ENCODE measurements at places on chromosomes 1 and 21.
A peak's percentile ranks its signal among the peaks of the same experiment; 100 is the strongest.

DNA sequence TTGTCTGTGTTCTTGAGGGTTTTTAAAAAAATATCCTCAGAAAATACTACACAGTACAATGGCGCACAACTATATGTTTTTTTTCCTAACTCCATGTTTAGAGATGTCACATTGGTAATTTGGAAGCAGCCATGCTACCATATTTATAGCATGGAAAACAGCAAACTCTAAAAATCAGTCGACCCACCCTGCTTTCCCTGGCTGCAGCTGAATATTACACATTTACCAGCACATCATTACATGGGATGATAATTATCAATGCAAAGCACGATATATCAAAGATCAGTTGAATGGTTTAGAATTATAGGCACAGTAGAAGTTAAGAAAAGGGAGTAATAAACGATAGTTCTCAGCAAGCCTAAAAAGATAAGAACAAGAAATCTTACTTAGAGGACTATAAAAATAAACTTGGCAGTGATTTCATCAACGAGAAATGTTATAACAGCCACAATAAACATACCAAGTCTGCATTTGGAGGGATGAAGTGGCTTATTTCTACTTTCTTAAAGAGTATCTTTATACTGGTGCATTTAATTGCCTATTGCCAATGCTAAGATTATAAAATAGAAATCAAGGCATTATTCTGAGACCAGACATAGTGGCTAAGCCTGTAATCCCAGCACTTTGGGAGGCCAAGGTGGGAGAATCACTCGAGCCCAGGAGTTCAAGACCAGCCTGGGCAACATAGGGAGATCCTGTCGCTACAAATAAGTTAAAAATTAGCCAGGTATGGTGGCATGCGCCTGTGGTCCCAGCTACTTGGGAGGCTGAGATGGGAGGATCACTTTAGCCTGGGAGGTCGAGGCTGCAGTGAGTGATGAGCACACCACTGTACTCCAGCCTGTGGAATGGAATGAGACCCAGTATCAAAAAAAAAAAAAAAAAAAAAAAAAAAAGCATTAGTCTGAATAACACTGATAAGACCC is 43.4 kb downstream of the WDR64 start:
- no peak for DNase-seq

DNA sequence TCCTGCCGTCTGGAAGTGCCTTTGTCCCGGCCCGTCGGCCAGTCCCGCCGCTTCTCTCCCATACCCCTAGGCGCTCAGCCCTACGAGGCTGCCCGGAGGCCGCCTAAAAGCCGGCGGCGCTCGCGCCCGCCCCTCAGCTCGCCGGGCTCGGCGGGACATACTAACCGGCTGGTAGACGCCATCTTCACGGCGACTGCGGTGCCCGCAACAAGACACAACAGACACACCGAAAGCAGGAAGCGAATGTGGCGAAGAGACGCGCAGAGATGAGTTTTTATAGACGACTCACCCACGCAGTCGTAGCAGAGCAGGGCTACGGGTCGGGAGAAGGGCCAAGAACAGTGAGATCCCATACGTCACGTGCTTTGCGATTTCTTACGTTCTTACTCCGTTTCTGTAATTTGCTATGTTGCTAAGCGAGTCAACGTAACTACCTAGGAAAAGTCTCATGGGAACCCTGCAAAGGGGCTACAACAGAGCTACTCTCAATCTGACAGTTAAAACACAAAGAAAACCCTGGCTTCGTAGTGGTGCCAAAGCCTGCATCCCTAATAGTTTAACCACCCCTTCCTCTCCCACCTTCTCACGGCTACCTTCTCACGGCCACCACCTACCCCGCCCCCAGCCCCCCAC is at the start of gene GTF2B:
TSS of gene GTF2B (minus strand) at position 250 of the 633 bp plus-strand sequence. CDS start at position 182, 68 bp downstream.
- DNase-seq, result peak; percentile 92

GRCh38 chr1:156167536-156167935 is 14.2 kb downstream of the SEMA4A start:
- DNase-seq, result no peak

- DNase-seq, result no peak
Observed at GRCh38 chr1:39199593-39199992, 4.9 kb upstream of the MACF1 start.

GRCh38 chr21:34713621-34714020 is 44.8 kb downstream of the CLIC6 start:
- no peak for DNase-seq

DNA sequence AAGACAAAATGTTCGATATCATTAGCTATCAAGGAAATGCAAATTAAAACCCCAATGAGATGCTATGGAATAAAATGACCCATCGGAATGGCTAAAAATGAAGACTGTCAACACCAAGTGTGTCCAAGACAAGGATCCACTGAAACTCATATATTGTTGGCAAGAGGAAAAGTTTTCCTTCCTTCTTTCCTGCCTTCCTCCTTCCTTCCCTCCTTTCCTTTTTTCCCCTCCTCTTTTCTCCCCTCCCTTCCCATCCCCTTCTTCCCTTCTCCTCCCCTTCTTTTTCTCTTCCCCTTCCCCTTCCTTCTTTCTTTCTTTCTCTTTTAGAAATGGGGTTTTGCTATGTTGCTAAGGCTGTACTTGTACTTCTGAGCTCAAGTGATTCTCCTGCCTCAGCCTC is 64.2 kb upstream of the TENT5B start:
- no peak for DNase-seq

GRCh38 chr1:94422115-94422820 is 4.1 kb downstream of the ABCD3 start:
- DNase-seq, result no peak
